Stimulated activated CD4-positive, alpha-beta T cell treated with anti-CD3 and anti-CD28 coated beads, Interleukin-2, amount 100 ng/mL, for 24 hours (primary cell): ENCODE measurements at places on chromosomes 7 and 10.
A peak's percentile ranks its signal among the peaks of the same experiment; 100 is the strongest.

GRCh38 chr7:46152696-46153095 lies 231.6 kb upstream of the IGFBP3 start:
- DNase-seq = no peak

DNA sequence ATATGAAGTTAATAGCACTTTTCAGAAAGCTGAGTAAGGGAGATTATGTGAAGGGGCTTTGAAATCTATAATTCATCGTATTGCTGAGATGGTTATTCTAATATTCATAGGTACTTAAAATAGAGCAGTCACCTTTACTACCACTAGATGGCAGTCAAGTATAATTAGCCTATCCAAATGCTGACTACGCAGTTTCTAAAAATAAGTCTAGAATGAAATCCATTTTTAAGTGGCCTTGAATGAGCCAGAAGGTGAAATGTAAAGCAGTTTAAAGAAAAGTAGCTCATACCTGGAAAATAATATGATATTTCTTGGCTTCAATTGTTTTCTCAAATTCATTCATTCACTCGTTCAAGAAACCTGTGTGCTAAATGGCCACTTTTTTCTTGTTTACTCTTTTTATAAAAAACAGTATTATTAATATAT lies 1277.1 kb downstream of the GATA3 start:
- DNase-seq = no peak

DNA sequence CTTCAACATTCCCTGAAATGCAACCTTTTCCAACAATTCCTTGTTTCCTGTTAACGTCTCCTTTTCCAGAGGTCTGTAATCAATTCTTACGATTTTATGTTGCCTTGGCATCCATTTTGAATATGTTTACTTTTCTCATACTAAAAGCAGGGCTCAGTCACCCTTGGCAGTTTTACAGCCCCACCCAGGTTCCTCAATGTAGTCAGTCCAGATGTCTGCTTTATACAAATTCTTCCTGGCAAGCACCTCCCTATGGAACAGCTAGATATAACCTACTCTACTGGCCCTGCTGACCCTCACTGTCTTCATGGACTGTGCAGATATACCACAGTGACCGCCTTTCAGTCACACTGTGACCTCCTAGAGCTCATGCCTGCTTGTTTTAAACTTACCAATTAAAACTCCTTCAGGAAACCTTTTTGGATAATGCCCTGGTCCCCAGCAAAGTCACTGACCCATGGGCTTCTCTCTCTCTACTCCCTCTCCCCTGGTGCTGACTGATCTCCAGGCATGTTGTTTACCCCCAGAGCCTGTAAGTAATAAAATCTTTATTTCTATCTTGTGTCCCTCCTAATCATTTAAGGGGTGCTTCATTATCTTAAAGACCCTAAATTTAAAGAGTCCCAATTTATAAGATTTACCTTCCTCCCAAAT lies 147.1 kb upstream of the STEAP1 start:
- no peak for DNase-seq

- no peak for DNase-seq
These were observed 248.0 kb downstream of the TNS3 start for GRCh38 chr7:47333959-47334358.

DNA sequence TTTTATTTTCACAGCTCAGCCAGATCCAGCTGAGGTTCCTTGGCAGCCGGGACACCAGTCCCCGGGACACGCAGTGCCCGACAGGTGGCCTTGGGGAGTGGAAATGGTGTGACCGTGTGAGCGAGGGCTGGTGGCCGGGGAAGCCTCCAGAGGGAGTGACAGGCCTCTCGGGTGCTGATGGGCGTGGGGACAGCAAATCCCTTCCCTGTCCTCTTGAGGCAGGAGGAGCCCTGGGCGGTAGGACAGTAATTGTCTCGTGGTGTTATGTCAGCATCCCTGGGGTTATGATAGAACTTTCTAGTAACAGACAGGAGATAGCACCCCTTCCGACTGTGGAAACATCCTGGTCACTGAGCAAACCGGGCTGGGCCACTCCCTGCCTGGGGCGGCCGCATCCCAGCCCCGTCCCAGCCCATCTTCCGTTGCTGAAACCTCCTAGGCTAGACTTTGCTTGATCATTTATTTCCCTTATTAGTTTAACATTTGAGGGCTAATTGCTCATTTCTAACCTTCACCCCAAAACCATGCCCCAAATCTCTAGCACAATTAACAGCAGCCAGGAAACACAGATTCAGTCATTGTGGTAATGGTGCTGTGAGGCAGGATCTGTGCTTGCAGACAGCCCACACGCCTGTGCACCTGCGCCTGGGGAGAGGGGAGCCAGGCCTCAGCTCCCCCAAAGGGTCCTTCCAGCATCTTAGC lies 63.3 kb downstream of the ELFN1 start:
- no peak for DNase-seq

GRCh38 chr7:20165146-20165510 lies 52.1 kb downstream of the MACC1 start:
- DNase-seq = no peak

DNA sequence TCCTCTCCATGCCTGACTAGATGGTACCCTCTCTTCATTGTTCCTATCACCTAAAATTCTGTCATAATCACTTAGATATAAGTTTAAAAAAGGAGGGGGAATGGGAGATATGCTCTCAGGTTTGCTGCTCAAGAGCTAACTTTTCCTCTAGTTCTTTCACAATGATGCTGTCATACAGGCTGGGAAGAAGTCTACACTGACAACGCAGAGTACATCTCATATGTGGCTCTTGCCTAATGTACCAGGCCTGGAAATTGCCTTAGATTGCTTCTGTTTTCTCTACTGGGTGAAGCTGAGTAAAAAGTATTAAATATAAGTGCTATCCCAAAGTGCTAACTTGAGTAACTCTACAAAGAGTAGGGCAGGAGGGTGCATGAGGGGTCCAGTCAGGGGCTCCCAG lies 43.8 kb upstream of the BET1 start:
- DNase-seq = no peak

DNA sequence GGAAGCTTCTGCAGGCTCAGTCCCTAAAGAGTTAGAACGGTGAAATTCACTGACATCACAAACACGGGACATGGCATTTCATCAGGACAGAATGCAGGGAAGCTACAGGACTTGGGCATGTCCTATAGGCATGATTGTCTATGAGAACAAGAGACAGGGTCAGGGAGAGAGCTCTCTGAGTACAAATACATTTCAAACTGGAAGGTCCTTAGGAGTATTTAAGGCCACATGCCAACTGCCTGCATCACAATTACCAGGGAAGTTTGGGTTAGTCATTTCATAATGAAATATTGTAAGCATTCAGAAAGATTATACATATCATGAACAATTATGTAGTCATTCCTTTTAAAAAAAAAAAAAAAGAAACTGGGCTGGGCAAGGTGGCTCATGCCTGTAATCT lies 71.3 kb downstream of the CREB3L2 start:
- DNase-seq = no peak

- peak; percentile 51 for DNase-seq
These were observed 766 bp upstream of the ZMYND11 start for GRCh38 chr10:134247-135131.

- peak; percentile 36 for DNase-seq
These were observed 718 bp upstream of the CTBP2 start for GRCh38 chr10:125160856-125161706.

GRCh38 chr7:120959929-120960484 lies 9.4 kb downstream of the ING3 start:
- DNase-seq = no peak
